CD4-positive, alpha-beta T cell treated with Interleukin-1 beta for 1 hour (primary cell): ENCODE measurements at places on chromosomes 6 and 20.

- DNase-seq: no peak
These were observed 64.0 kb downstream of the THBS2 start for GRCh38 chr6:169189686-169190085.

DNA sequence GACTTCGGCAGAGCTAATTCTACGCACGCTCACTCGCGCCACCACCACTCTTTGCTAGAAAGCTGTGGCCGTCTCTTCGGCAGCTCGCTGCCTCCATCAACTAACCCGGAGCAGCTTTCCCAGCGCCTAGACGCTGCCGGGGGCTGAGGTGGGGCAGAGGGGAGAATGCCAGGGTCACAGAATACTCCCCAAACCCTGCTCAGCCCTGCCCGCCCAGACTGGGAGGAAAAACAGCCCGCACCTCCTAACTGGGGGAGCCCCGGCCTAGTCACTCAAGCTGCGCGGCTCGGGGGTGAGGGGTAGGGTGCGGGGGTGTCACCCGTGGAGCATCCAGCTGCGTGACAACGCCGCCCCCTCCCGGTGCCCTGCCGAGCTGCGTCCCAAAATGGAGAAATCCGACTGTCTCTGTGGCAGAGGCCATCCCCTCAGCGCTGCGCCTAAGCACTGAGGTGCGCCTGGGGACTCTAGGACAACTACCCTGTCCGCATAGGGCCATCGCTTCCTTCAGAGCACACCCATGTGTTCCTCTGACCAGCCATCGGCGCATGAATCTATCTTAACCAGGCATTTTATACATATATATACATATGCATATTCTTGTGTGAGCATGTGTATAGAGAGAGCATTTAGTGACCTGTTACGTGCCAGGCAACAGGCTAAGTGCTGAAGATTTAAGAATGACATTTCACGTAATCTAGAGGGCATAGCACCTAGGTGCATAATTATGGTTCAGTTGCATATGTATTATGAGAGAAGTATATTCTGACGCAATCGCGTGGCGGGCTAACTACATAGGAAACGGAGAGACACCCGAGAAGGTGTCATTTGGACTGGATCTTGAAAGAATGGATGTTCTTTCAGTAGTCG lies 1.5 kb upstream of the TENT5A start:
- peak; percentile 87 for DNase-seq

- DNase-seq: no peak
These were observed 35.3 kb upstream of the TCP11 start for GRCh38 chr6:35176301-35177024.

DNA sequence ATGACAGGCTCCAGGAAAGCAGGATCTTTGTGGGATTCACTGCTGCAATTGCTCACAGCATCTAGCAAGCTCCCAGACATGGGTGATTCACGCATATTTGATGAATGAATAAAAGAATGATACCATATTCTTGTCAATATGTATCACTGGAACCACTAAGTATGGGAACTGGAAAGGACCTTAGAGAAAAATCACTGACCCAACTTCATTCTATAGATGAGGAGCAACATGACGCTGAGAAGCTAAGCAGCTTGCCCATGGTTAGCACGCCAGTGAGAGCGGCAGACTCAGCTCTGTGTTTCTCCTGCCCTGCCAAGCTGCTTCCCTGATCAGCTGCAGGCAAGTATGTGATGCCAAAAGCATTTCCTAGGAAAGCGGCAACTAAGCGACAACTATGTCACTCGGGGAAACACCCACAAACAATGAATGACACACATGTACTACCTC lies 66.8 kb downstream of the PPP1R3G start:
- no peak for DNase-seq

DNA sequence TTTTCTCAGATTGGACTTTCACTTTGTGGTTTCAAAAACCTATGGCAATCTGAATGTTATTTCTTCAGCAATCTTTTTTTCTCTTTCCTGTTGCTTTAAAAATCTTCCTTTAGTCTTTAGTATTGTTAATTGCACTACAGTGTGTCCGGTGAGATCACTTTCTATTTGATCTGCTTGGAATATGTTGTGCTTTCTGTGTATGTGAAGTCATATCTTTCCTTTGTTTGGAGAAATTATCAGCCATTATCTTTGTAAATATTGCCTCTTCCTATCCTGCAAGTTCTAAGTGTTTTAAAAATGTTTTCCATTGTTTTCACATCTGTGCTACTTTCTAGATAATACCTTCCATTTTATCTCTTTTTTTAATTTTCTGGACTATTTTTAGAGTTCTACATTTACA lies 171.4 kb upstream of the PRSS16 start:
- no peak for DNase-seq

GRCh38 chr6:105511639-105512038 lies 108.8 kb upstream of the PREP start:
- DNase-seq: no peak
